ENCODE measurements at places on chromosomes 5 and 9.

DNA sequence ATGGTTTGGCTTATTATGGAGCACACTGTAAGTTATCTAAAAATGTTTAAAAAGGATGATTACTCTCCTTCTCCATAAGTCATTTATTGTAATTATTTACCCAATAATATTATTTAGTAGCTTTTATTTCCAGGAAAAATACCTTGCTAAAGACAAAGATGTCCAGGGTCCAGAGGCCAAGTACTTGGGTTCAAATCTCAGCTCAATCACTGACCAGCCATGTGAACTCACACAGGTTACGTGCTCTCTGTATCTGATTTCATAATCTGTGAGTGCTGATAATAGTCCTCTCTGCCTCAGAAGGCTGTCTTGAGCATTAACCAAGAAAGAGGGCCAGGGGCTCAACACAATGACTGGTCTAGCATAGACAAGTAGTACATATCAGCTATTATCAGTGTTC lies 27.0 kb downstream of the ALDH1A1 start:
- peaks cover 16% of the 10 kb centered on the region for H3K36me3 ChIP-seq
- H3K27ac ChIP-seq: peak overlapping the region; percentile 72
- no peaks in the 10 kb centered on the region for H3K27me3 ChIP-seq
- H3K4me1 ChIP-seq: peaks cover 21% of the 10 kb centered on the region

GRCh38 chr5:12861886-12862654 lies 957.8 kb upstream of the CTNND2 start:
- H3K36me3 ChIP-seq: no peaks in the 10 kb centered on the region
- no peaks in the 10 kb centered on the region for H3K4me1 ChIP-seq
- DNase-seq: no peak
- H3K27ac ChIP-seq: no peak overlapping the region
- no peaks in the 10 kb centered on the region for H3K27me3 ChIP-seq

DNA sequence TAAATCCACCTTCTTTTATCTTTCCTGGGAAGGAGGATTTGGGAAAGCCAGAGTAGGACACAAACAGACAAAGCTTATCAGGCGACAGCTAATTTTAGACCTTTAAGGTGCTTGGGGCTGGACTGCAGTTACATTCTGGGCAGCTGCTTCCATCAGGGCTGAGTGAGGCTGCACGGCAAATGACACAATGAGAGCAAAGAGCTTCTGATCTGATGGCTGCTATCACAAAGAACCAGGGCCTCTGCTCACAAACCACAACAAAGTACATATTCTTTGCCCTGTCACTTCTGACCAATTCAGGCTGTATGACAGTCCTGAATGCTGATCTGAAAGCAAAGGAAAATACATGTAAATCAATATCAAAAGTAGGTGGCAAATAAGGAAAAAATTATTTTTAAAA lies 93.1 kb downstream of the MRPS27 start:
- no peaks in the 10 kb centered on the region for H3K4me1 ChIP-seq
- no peak overlapping the region for H3K4me3 ChIP-seq
- H3K27ac ChIP-seq: no peak overlapping the region
- no peaks in the 10 kb centered on the region for H3K27me3 ChIP-seq

- H3K4me3 ChIP-seq: no peak overlapping the region
- peaks cover 7% of the 10 kb centered on the region for H3K4me1 ChIP-seq
- no peak overlapping the region for H3K27ac ChIP-seq
Measured at GRCh38 chr5:107290780-107291398, 379.8 kb downstream of the EFNA5 start.

DNA sequence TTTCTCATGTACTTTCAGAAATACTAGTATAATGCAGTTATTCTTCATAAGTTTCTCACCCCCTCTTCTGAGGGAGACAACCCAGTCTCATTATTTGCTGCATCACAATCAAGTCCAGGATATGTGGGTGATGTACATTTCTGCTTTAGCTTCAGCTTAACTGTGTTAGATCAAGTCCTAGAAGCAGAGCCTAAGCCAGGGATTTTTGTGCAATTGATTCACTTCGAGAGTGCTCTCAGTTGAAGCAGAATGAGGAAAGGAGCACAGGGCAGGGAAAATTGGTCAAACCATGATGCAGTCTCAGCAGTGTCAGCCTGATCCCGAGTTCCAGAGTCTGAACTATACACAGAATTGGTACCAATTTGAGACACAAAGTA lies 15.1 kb downstream of the HNRNPK start:
- no peaks in the 10 kb centered on the region for H3K4me1 ChIP-seq
- no peak overlapping the region for H3K27ac ChIP-seq
- peaks cover 10% of the 10 kb centered on the region for H3K36me3 ChIP-seq
- H3K27me3 ChIP-seq: no peaks in the 10 kb centered on the region

GRCh38 chr5:12901696-12902095 lies 997.5 kb upstream of the CTNND2 start:
- H3K4me1 ChIP-seq: no peaks in the 10 kb centered on the region
- DNase-seq: no peak
- no peak overlapping the region for H3K27ac ChIP-seq
- H3K27me3 ChIP-seq: no peaks in the 10 kb centered on the region

GRCh38 chr9:89309166-89309565 lies 1.8 kb upstream of the CKS2 start:
- peaks cover 22% of the 10 kb centered on the region for H3K4me1 ChIP-seq
- no peaks in the 10 kb centered on the region for H3K27me3 ChIP-seq
- H3K36me3 ChIP-seq: no peaks in the 10 kb centered on the region
- no peak for DNase-seq
- H3K4me3 ChIP-seq: no peak overlapping the region

- no peaks in the 10 kb centered on the region for H3K4me1 ChIP-seq
- no peaks in the 10 kb centered on the region for H3K27me3 ChIP-seq
- H3K36me3 ChIP-seq: no peaks in the 10 kb centered on the region
- H3K4me3 ChIP-seq: no peak overlapping the region
Measured at GRCh38 chr9:8533681-8534080, 734.1 kb upstream of the DMAC1 start.

GRCh38 chr5:165334201-165334600 lies 1828.8 kb downstream of the MAT2B start:
- no peak for DNase-seq
- no peaks in the 10 kb centered on the region for H3K27me3 ChIP-seq
- H3K4me3 ChIP-seq: no peak overlapping the region
- H3K36me3 ChIP-seq: no peaks in the 10 kb centered on the region
- no peaks in the 10 kb centered on the region for H3K4me1 ChIP-seq

- H3K27ac ChIP-seq: no peak overlapping the region
- H3K4me1 ChIP-seq: no peaks in the 10 kb centered on the region
- DNase-seq: no peak
Measured at GRCh38 chr5:144191998-144192397, 21.3 kb downstream of the KCTD16 start.

DNA sequence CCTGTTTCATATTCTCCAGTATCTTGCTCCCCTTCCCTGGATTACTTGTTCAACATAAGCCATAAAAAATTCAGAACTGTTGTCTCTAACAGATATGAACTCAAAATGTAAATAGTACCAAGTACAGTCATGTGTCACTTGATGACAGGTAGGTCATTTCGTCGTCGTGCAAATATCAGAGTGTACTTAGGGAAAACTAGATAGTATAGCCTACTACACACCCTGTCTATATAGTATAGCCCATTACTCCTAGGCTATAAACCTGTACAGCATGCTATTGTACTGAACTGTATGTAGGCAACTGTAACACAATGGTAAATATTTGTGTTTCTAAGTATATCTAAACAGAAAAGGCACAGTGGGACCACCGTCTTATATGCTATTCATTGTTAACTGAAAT lies 39.1 kb downstream of the SMIM15 start:
- H3K36me3 ChIP-seq: no peaks in the 10 kb centered on the region
- H3K4me3 ChIP-seq: no peak overlapping the region
- no peaks in the 10 kb centered on the region for H3K4me1 ChIP-seq
- DNase-seq: no peak
- H3K27me3 ChIP-seq: no peaks in the 10 kb centered on the region

GRCh38 chr5:53418409-53418808 lies 62.0 kb upstream of the FST start:
- H3K4me3 ChIP-seq: no peak overlapping the region
- no peaks in the 10 kb centered on the region for H3K27me3 ChIP-seq
- no peak for DNase-seq
- no peaks in the 10 kb centered on the region for H3K4me1 ChIP-seq
- H3K27ac ChIP-seq: no peak overlapping the region

GRCh38 chr9:40907657-40908624 lies 220.5 kb downstream of the FOXD4L6 start:
- DNase-seq: no peak
- no peaks in the 10 kb centered on the region for H3K4me1 ChIP-seq
- no peak overlapping the region for H3K27ac ChIP-seq
- no peaks in the 10 kb centered on the region for H3K27me3 ChIP-seq

DNA sequence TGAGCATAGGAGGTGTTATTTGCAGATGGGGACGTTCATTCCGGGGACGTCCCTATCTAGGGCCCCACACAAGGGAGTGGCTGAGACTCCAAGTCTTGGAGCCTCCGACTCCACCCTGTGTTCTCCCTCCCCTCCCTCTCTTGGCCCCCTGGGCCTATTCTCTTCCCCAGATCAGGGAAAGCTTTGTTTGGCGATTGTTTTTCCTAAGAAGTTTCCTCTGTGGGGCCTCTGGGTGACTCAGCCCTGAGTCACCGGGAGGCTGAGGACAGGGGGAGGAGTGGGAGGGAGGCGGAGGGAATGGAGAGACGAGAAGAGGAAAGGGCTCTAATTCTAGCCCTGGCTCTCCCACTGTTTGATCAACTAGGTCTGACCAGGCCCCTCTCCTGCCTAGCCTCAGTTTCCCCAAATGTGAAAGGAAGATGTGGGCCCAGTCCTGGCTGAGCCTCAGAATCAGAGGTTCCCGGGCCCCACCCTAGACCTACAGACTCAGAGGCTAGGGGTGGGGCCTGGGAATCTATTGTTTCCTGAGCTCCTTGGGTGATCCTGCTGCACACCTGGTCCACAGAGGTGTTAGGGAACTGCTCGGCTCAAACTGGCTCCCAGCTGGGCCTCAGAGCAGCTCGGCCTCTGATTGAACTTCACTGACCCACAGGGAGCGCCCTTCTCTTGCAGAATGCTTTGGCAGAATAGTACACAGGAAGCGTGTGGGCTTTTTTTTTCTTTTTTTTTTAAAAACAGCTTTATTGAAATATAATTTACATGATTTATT lies 19.2 kb downstream of the GSN start:
- H3K36me3 ChIP-seq: no peaks in the 10 kb centered on the region
- no peak overlapping the region for H3K4me3 ChIP-seq
- no peaks in the 10 kb centered on the region for H3K27me3 ChIP-seq
- peaks cover 63% of the 10 kb centered on the region for H3K4me1 ChIP-seq
- DNase-seq: peak; percentile 78

- H3K4me3 ChIP-seq: no peak overlapping the region
- H3K36me3 ChIP-seq: no peaks in the 10 kb centered on the region
- no peak for DNase-seq
- H3K4me1 ChIP-seq: no peaks in the 10 kb centered on the region
Measured at GRCh38 chr5:167219298-167219697, 1072.1 kb upstream of the WWC1 start.

GRCh38 chr9:38263532-38263931 lies 129.0 kb upstream of the ALDH1B1 start:
- H3K4me3 ChIP-seq: no peak overlapping the region
- no peaks in the 10 kb centered on the region for H3K4me1 ChIP-seq
- no peaks in the 10 kb centered on the region for H3K36me3 ChIP-seq
- H3K27me3 ChIP-seq: no peaks in the 10 kb centered on the region

DNA sequence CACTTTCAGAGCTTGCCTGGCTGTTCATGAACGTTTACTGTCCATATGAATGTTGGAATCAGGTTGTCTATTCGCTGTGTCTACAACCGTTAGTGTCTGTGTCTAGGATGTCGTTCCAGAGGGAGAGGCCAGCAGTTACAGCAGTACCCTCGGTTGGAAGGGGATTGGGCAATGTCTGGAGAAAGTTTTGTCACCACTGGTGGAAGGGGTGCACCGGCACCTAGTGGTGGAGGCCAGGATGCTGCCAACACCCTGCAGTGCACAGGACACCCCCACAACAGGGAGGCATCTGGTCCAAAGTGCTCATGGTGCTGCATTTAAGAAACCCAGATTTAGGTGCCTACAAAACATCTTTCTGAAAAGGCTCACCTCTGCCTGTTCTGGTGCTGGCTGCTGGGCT lies 220.7 kb downstream of the FANCC start:
- peaks cover 57% of the 10 kb centered on the region for H3K4me1 ChIP-seq
- H3K4me3 ChIP-seq: no peak overlapping the region
- H3K27me3 ChIP-seq: no peaks in the 10 kb centered on the region
- H3K27ac ChIP-seq: no peak overlapping the region

GRCh38 chr9:76417394-76417793 lies 23.2 kb upstream of the RFK start:
- peaks cover 27% of the 10 kb centered on the region for H3K4me1 ChIP-seq
- no peaks in the 10 kb centered on the region for H3K36me3 ChIP-seq
- H3K27me3 ChIP-seq: no peaks in the 10 kb centered on the region
- H3K27ac ChIP-seq: no peak overlapping the region
- DNase-seq: no peak
